Activated CD8-positive, alpha-beta memory T cell treated with anti-CD3 and anti-CD28 coated beads for 1 hour (primary cell): ENCODE measurements at places on chromosomes 3 and 15.

- no peak for DNase-seq
Observed at GRCh38 chr15:54564166-54564565, 585.9 kb downstream of the UNC13C start.

- no peak for DNase-seq
Observed at GRCh38 chr3:55718074-55718473, 231.0 kb upstream of the WNT5A start.

- DNase-seq: no peak
Observed at GRCh38 chr3:72702390-72702789, 145.9 kb downstream of the SHQ1 start.

DNA sequence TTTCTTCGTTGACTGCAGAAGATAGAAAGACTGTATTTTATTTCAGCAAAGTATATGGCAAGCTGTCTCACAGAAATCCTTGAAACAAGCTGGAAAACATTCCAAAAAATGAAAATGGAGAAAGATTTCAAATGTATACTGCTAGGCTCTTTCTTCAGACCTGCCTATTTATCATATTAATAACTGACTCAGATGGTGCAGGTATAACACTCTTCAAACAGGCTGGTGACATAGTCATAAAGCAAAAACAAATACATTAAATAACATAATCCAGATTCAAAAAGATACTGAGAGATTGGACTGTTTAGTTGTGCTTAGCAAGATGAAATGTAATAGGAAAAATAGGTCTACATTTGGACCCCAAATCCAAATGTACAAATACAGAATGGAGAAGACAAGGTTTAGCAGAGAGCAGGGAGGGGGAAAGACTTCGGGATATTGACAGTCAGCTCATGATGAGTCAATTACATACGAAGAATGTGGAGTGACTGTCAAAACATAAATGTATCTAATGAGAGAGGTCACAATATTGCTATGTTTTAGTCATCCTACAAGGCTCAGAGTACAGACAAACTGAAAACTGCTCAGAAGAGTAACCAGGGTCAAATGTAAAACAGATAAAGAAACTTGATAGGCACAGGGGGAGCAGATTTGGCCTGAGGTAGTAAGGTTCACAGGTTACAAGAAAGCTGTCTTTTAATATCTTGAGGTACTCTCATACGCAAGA is 88.7 kb downstream of the DMXL2 start:
- DNase-seq: no peak

DNA sequence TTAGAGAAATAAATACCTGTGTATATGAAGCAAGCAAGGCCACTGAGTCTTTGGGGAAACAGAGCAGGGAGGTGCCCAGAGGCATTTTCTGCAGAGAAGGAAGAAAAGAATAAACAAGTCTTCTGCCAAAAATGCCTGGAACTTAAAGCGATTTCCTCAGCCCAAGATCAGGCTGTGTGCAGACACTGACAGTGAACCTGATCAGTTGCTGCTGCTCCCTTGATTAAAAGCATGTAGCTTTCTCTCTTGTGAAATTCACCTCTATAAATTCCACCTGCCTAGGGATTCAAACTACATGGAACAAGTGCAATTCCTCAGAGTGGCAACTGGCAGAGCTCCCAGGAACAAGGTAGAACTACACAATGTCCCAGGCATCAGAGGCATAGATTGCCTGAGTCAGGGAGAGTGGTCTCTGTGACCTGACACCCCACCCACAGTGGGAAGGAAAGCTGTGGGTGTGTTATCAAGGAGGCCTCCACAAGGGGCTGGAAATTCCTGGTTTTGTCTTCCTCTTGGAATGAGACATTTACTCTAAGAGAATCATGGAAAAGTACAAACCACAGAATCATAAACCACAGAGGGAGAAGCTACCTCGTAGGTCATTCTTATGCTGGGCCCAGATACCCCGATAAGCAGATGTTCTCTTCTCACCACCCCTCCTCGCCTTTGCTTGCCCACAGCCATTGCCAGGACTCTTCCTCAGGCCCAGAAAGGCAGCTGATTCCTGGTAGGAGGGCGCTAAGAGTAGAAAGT is 1.8 kb upstream of the ZBTB38 start:
- DNase-seq: no peak

GRCh38 chr15:33086500-33087121 is 107.9 kb downstream of the FMN1 start:
- no peak for DNase-seq

- DNase-seq: no peak
Observed at GRCh38 chr15:68730976-68731897, 89.5 kb downstream of the ANP32A start.

DNA sequence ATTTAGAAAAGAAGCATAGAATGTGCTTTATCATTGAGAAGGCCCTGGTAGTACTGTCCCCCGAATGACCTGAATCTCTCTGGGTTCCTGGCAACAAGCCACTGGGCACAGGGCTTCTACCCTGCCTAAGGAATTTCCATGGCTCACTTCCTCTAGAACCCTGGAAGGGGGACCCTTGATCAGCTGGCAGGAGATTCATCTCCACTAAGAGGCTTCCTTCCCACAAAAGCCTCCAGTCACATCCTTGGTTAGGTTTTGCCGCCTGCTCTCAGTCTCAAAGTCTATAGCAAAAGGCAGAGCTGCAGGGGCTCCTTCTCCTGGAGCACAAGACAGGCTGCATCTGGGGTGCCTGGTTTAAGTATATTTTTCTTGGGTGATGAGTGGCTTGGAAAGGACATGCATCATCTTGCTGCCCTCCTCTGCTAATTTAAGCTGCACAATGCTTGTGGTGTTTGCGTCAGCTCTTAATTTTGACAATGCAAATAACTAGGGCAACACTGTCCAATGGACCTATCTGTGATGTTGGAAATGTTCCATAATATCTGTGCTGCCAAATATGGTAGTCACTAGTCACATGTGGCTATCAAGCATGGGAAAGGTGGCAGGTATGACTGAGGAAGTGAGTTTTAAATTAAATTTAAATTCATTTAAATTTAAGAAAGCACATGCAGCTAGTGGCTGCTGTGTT is 33.4 kb upstream of the RARRES1 start:
- no peak for DNase-seq

GRCh38 chr15:80953953-80954778 is 35.5 kb downstream of the MESD start:
- no peak for DNase-seq

- peak; percentile 60 for DNase-seq
Observed at GRCh38 chr15:63436872-63437375, 55.3 kb upstream of the CA12 start.

DNA sequence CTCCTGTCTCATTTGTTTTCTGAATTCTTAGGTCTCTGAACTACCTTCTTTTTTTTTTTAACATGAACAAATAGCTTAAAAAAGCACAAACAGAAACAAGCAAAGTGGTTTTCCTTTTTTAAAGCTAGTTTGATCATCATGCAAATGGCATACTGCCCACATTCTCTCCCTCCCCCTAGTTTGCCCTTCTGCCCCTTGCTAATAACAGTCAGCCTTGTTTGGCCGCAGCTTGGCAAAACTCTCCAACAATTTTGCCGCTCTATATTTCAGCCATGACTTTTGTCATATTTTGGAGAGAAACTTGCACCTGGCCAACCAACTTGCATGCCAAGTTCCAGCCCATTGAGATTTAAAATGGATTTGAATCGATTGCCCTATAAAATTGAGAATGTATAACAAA is 666.0 kb upstream of the NR2F2 start:
- DNase-seq: no peak

- DNase-seq: no peak
Observed at GRCh38 chr3:76694063-76694462, 345.8 kb upstream of the ROBO2 start.

DNA sequence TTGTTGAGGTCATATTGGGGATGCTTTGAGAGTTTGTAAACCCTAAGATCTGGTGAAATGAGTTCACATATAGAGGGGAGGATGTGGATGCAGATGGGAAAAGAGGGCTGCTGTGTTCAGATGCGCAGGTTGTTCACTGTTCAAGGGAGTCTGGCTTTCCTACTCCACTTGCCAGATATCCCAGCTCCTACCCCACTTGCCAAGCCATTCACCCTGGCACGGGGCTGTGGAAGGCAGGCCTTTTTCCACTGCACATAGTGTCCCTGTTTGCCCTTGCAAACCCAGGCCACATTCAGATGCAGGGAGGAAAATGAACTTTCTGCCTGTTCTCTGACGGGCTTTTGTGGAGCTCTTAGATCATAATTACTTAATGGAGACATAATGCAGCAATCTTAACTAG is 29.0 kb downstream of the CRABP1 start:
- no peak for DNase-seq

GRCh38 chr3:186640929-186641328 is 730 bp downstream of the FETUB start:
- DNase-seq: no peak

DNA sequence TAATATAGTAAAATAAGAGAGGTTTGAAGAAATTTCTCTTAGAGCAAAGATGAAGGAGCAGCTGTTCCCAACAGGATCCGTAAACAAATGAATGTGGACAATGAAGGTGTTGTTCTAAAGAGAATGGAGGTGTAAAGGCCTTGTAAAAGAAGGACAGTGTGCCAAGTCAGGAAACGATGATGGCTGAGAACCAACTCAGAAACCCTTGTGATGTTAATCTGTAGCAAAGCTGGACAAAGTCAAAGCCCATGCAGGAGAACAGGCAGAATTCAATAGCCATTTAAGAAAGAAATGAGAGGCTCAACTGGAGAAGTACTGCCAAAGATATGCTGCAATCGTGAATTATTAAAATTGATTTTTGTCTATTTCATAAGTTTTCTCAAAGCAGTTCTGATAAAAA is 192.2 kb downstream of the MBNL1 start:
- DNase-seq: no peak

GRCh38 chr3:172651936-172652625 is 58.8 kb downstream of the NCEH1 start:
- no peak for DNase-seq

- DNase-seq: no peak
Observed at GRCh38 chr15:90819850-90820249, 48.5 kb upstream of the FURIN start.

- no peak for DNase-seq
Observed at GRCh38 chr3:51391566-51392354, 675 bp downstream of the RBM15B start.

DNA sequence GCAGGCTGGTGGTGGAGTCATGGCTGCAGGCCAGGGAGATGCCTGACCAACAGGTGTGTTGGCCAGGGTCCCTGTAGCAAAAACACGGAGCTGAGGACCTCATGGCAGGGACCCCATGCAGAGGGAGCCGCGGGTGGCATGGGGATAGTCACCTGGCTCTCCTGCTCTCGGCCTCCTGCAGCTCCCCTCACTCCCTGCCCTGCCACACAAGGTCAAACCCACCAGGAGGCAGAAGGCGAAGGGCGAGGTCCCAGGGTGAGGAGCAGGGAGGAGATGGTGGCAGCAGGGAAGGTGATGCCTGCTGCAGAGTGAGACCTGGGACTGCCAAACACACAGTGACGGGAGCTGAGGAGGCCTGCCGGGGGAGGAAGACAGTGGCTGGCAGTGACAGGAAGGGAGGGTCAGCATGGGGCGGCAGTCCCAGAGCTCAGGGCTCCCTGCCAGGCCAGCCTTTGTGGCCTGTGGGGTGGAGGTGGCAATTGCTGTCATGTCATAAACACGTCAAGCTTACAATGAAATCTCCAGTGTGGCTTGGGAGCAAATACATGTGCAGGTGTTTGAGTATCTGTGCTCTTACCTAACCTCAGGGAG is 144.3 kb downstream of the TJP1 start:
- no peak for DNase-seq

DNA sequence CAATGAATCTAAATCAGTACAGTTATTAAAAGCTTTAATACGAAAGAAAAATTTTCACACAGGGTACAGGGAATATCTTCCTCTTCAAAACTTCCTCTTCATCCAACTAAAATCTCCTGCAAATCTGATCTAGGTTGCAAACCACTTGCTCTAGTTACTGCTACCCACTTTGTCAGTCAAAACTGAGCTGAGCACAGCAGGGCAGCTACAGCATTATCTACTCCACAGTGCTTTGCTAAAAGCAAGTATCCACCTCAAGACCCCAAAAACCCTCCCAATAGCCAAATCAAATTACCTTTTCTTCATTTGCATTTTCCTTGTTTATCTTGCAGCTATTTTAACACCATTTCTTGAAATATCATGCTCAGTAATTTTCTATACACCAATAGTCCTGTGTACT is 14.7 kb downstream of the ZNF280D start:
- no peak for DNase-seq

GRCh38 chr3:29022976-29023375 is 257.9 kb upstream of the RBMS3 start:
- no peak for DNase-seq

- no peak for DNase-seq
Observed at GRCh38 chr15:78993931-78994530, 49.2 kb upstream of the CTSH start.

DNA sequence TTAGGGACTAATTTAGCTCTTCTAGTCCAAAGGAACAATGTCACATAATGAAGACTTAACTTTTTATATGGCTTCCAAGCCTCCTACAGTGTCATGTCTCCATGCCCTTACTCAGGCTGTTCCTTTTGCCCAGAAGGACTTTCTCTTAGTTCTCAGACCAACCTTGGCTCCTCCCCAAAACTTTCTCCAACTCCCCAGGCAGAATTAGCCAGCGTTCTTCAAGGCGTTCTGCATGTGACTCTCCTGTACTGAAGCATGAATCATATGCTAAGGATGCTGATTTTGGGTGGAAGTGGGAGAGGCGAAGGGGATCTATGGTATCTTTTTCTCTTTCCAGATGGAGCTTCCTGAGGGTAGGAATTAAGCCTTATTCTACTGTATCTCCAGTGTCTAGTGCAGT is 335.1 kb upstream of the ICE2 start:
- no peak for DNase-seq

GRCh38 chr3:15476378-15476777 is 45.1 kb downstream of the COLQ start:
- DNase-seq: no peak

DNA sequence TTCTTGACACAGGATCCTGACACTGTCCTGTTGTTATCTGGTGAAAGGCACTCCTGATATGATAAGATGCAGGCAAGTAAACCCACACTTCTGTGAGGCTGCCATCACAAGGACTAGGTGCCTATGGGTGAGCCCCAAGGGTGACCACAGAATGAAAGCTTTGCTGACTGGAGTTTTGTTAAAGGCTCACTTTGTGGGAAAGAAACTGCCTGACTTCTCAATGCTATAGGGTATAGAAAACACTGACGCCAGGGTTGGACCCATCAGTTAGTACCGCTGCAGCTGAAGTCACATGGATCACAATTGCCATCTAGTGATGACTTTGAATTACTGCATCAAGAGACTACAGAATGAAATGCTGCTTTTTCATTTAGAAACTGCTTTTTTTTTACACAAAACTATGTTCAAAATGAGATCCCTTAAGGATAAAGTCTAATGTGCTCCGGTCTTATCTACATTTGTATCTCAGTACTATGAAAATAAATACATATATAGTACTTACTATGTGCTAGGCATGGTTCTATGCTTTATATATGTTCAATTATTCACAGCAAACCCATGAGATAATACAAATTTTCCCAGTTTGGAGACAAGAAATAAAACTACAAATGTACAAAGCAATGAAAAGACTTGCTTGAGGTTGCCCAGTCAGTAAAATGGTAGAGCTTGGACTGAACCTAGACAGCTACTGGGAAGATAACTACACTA is 64.2 kb upstream of the CMSS1 start:
- no peak for DNase-seq
